ENCODE measurements at places on chromosomes 4 and X. TPM values are rescaled to one million over a fixed set of nuclear protein-coding genes. Genes with fewer than 3 reads are reported as not detected.

DNA sequence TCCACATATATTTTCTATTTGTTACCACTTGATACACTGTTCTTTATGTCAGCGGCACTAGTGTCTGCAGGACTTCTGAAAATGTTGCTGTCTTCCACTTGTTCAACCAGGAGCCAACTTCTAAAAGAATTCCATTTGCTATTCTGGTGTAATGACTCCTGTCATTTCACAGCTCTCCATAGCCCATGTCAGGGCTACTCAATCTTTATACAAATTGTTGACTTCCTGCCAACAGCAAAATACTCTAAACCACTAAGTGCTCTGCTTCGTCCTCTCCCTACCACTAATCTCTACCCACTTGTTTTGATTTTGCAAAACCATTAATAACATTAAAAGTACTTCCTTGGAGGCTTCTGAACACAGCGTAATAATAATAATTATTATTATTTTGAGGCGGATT is 7.2 kb downstream of the CTSO start:
- no peak overlapping the region for H3K4me3 ChIP-seq
- H3K27me3 ChIP-seq, result no peaks in the 10 kb centered on the region
- no peak overlapping the region for H3K27ac ChIP-seq
- H3K4me1 ChIP-seq, result no peaks in the 10 kb centered on the region

MAMLD1 gene
- total RNA-seq, result 7.9 TPM

ATP7A gene
- 11.8 TPM for total RNA-seq

GLRA2 gene
- not detected for total RNA-seq

SMAD1 gene
- total RNA-seq, result 39.9 TPM

GDPD2 gene
- not detected for total RNA-seq

GRCh38 chr4:12701384-12701783 is 782.8 kb downstream of the RAB28 start:
- no peak overlapping the region for H3K27ac ChIP-seq
- no peaks in the 10 kb centered on the region for H3K27me3 ChIP-seq
- no peaks in the 10 kb centered on the region for H3K36me3 ChIP-seq

GRCh38 chr4:40099010-40099409 is 42.4 kb downstream of the N4BP2 start:
- no peaks in the 10 kb centered on the region for H3K36me3 ChIP-seq
- no peak for DNase-seq
- no peaks in the 10 kb centered on the region for H3K27me3 ChIP-seq
- no peaks in the 10 kb centered on the region for H3K4me1 ChIP-seq
- H3K4me3 ChIP-seq, result no peak overlapping the region

GRCh38 chr4:89939994-89940393 is 45.3 kb downstream of the MMRN1 start:
- H3K36me3 ChIP-seq, result no peaks in the 10 kb centered on the region
- H3K4me3 ChIP-seq, result no peak overlapping the region
- H3K27ac ChIP-seq, result no peak overlapping the region
- no peaks in the 10 kb centered on the region for H3K4me1 ChIP-seq
- DNase-seq, result no peak

- H3K36me3 ChIP-seq, result no peaks in the 10 kb centered on the region
- H3K4me1 ChIP-seq, result peaks cover 7% of the 10 kb centered on the region
- no peaks in the 10 kb centered on the region for H3K27me3 ChIP-seq
- no peak overlapping the region for H3K4me3 ChIP-seq
- no peak for DNase-seq
- no peak overlapping the region for H3K27ac ChIP-seq
Measured at GRCh38 chr4:48331577-48332330, 9.6 kb upstream of the SLAIN2 start.

DNA sequence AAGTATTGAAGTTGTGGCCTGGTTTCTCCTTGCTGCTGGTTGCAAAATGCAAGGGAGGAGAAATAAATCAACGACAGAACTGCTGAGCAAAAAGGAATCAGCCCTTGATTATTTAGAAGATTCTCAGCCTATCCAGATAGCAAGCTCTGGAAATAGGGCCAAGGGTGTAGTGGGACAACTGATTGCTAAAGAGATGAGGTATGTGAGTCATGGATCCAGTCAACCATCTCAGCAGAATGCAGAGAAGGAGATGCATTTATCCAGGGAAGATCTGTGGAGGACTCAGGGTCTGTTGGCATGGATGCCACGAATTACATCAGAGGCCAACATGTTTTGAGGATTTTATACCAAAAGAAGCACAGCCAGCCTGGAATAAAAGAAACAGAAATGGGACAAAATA is 36.7 kb downstream of the FOXR2 start:
- H3K27ac ChIP-seq, result no peak overlapping the region
- no peaks in the 10 kb centered on the region for H3K4me1 ChIP-seq
- H3K4me3 ChIP-seq, result no peak overlapping the region
- no peak for DNase-seq

- no peak overlapping the region for H3K4me3 ChIP-seq
- no peaks in the 10 kb centered on the region for H3K36me3 ChIP-seq
- H3K27ac ChIP-seq, result no peak overlapping the region
- H3K27me3 ChIP-seq, result no peaks in the 10 kb centered on the region
Measured at GRCh38 chrX:130106071-130106470, 4.2 kb downstream of the ELF4 start.

DNA sequence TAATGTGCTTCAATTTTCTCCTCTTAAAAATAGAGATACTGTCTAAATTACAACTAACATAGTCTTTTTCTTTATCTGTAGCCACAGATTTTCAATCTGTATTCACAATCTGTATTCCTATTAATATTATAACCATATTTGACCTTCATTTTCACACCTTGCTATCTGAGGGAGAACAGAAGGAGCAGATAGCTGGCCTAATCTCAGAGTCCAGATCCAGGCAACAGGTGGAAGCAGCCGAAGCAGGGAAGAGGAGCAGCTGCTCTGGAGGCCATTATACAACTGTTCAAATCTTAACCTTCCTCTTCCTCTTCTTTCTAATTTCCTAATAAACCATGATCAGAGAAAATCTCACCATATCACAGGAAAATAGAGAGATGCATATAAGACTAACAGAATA is 14.2 kb downstream of the SEPSECS start:
- no peak overlapping the region for H3K4me3 ChIP-seq
- no peaks in the 10 kb centered on the region for H3K4me1 ChIP-seq

- no peaks in the 10 kb centered on the region for H3K27me3 ChIP-seq
- DNase-seq, result no peak
- H3K4me1 ChIP-seq, result peaks cover 25% of the 10 kb centered on the region
- H3K36me3 ChIP-seq, result no peaks in the 10 kb centered on the region
Measured at GRCh38 chr4:101290654-101291053, 56.7 kb downstream of the PPP3CA start.

RAB41 gene
- total RNA-seq, result not detected

GRCh38 chrX:107731831-107732502 is 43.6 kb downstream of the TSC22D3 start:
- peaks cover 47% of the 10 kb centered on the region for H3K4me1 ChIP-seq
- H3K4me3 ChIP-seq, result no peak overlapping the region
- peak overlapping the region; percentile 80 for H3K27ac ChIP-seq
- peak; percentile 70 for DNase-seq
- H3K27me3 ChIP-seq, result no peaks in the 10 kb centered on the region
- no peaks in the 10 kb centered on the region for H3K36me3 ChIP-seq

DNA sequence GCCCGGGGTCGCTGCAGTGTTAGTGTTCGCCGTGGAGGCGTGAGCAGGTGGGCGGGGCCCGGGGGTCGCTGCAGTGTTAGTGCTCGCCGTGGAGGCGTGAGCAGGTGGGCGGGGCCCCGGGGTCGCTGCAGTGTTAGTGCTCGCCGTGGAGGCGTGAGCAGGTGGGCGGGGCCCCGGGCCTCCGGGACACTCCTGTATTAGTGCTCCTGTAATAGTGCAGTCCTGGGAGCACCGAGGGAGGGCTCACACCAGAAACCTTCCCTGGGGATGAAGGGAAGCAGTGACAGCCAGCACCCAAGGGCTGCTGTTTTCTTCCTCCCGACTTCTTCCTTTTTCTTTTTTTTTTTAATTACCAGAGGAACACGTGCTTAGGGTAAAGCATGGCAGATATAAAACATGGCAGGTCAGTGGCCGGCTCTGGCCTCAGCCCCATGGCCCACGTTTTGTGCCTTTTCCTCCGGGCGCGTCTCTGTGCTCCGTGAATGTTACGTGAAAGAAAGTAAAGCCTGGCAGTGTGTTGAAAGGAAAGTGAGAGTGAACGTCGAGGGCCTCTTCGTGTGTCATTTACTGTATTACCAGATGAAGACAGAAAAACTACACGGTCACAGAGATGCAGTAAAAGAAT is 42.0 kb downstream of the PCGF3 start:
- H3K4me3 ChIP-seq, result no peak overlapping the region
- H3K27me3 ChIP-seq, result no peaks in the 10 kb centered on the region
- no peak for DNase-seq
